ENCODE measurements at places on chromosomes 1 and 21.
A peak's percentile ranks its signal among the peaks of the same experiment; 100 is the strongest.

DNA sequence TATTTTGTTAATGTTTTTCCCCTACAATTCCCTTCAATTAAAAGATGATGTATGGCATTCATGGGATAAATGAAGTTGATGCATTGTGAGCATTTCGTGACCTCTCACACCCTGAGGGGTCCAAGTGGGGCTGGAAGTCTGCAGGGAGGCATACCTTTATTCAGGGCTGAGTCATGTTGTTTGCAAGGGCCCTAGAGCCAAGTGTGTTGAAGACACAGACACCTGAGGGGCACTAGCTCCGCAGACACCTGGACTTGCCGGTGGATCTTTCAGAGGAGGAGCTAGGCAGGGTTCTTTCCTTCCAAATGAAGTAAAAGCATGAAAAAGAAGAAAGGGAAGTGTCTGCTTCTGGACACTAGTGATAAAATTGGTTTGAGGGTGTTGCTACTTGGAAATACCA, 57.0 kb upstream of the RGS7 start:
- DNase-seq = no peak

DNA sequence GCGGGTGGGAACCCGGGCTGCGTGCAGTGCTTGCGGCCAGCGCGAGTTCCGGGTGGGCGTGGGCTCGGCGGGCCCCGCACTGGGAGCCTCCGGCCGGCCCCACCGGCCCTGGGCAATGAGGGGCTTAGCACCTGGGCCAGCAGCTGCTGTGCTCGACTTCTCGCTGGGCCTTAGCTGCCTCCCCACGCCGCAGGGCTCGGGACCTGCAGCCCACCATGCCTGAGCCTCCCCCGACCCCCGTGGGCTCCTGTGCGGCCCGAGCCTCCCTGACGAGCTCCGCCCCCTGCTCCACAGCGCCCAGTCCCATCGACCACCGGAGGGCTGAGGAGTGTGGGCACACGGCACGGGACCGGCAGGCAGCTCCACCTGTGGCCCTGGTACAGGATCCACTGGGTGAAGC, 23.7 kb upstream of the CLIC4 start:
- no peak for DNase-seq

GRCh38 chr1:156160000-156160742, 6.8 kb downstream of the SEMA4A start:
- DNase-seq = no peak

DNA sequence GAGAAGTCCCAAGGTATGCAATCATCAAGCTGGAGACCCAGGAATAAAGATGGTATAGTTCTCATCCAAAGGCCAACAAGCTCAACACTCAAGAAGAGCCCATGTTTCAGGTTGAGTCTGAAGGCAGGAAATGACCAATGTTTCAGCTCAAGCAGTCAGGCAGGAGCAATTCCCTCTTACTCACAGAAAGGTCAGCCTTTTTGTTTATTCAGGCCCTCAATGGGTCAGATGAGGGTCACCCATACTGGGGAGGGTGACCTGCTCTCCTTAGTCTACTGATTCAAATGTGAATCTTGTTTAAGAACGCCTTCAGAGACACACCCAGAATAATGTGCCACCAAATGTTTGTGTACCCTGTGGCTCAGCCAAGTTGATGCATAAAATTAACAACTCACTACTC, 262.4 kb downstream of the USP25 start:
- no peak for DNase-seq

GRCh38 chr1:117250061-117250606, 39.4 kb upstream of the VTCN1 start:
- no peak for DNase-seq

DNA sequence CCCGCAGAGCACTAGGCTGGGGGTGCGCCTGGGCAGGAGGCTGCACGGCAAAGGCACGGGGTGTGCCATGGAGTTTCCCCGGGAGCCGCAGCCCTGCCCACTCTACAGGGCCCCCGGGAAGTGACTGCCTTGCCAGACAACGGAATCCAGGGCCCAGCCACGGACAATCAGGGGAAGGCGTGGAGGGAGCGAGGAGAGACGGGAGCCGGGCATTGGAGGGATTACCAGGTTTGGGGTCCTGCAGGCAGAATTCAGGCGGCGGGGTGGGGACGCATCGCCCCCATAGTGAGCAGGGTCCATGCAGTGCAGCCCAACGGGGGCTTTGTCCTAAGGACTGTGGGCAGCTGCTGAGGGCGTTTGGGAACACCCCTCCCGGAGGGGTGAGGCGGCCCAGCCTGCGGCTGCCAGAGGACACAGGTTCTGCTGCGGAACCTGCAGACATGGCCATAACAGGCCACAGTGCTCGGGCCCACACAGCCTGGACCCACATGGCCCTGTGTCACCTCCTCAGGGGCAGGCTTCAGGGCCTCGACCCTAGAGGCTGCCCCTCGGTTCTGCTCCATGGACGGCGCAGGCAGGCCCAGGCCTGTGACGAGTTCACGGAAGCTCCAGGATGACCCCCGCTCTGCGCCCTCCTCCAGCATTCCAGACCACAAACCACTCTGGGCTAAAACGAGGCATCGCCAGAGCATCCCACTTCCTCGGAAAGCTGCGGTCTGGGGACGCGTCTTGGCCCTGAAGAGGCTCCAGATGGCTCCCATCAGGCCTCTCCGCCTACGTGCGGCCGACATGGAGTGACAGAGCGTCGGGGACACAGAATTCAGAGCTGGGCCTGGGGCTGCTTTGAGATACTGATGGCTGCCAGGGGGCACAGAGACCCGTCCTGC, 54.5 kb downstream of the COL6A1 start:
- DNase-seq = peak; percentile 84

DNA sequence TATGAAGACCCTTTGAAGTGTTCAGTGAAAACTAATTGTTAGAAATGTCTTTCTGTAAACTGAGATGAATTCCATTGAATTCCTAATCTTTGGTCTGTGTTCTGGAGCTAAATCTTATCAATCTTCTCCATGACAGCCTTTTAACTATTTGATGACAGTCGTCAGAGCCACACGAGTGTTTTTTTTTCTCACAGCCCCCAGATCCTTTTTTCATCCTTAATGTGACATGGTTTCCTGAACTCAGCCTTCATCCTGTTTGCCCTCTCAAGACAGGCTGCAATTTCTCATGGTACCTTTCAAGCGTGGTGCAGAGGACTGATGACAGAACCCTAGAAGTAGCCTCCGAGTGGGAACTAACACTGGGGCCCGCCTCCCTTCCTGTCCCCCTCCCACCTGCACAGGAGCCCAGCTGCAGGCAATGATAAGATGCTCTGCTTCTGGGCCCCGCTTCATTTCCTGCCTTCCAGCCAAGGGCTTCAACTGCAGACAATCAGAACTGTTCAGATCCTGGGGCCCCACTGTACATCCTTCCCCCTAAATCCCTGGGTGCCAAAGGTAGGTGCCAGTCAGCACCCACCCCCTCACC, 114.6 kb upstream of the VAV3 start:
- DNase-seq = no peak

- DNase-seq = no peak
Measured at GRCh38 chr1:10361515-10361914, 37.3 kb upstream of the PGD start.

DNA sequence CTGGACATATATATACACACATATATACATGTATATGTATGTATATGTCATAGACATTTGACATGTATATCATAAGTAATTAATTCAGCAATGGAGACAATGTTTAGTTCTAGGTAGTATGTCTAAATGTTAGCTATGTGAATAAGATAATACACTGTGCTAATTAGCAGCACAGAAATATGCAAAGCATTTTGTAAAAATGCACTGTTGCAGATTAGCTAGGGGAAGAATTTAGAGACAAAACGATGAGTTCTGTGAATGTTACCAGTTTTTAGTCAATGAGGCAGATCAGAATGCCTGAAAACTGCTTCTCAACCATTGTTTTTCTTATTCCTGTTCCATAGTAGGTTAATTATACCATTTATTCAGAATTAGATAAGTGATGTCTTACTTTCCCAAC, 86.3 kb downstream of the TGFB2 start:
- DNase-seq = no peak

GRCh38 chr1:19036041-19036812, 79.8 kb upstream of the IFFO2 start:
- DNase-seq = no peak

GRCh38 chr1:200319148-200319547, 90.7 kb downstream of the ZNF281 start:
- DNase-seq = no peak

Measured in AG08395 (cell line).